Stimulated activated CD8-positive, alpha-beta memory T cell treated with anti-CD3 and anti-CD28 coated beads, Interleukin-4, amount 100 ng/mL, for 1 hour (primary cell): ENCODE measurements at places on chromosomes 2 and 18.

GRCh38 chr18:58605027-58606020 lies 23.6 kb downstream of the ALPK2 start:
- DNase-seq, result peak; percentile 16

DNA sequence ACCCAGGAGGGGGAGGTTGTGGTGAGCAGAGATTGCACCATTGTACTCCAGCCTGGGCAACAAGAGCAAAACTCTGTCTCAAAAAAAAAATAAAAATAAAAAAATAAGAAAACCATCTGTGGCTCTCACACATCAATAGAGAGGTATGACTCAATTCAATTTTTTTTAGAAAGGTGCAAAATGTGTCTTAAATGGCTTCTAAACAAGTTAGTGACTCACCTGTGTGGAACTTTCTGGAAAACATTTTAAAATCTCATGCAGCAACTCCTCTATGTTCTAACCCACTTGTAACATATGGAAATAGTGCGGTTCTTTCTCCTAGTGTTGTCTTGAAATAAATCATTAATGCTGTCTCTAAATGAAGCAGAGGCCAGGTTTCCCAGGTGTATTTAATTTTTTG lies 10.7 kb upstream of the SULT1C4 start:
- no peak for DNase-seq

DNA sequence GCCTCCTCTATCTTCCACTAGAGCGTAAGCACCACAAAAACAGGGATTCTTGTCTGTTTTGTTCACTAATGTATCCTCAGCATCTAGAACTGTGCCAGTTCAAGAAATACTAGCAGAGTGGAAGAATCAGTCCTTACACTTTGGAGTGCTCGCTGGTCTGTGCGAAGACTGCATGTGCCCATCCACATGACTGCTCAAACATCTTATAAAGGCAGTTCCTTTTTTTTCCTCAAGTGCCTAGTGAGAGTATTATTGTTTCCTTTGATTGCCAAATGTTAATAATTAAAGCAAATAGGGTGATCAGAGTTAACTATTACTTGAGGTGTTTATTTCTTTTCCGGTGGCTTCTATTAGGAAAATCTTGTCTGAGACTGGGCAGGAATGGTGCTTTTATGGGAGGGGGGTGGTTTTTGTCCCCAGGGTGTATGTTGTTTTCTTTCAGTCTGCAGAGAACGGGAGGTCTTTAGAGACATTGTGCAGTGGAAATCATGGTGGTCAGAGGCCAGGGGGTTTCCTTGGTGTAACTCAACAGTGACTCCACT lies 45.6 kb upstream of the ITGB6 start:
- DNase-seq, result no peak

DNA sequence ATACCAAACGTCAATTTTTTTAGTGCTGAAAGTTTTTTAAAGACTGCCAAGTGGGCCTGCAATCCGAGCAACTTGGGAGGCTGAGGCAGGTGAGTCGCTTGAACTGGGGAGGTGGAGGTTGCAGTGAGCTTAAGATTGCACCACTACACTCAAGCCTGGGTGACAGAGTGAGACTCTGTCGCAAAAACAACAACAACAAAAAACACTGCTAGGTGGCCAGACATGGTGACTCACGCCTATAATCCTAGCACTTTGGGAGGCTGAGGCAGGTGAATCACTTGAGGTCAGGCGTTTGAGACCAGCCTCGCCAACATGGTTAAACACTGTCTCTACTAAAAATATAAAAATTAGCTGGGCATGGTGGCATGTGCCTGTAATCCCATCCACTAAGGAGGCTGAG lies 202.8 kb upstream of the COPS8 start:
- DNase-seq, result no peak

DNA sequence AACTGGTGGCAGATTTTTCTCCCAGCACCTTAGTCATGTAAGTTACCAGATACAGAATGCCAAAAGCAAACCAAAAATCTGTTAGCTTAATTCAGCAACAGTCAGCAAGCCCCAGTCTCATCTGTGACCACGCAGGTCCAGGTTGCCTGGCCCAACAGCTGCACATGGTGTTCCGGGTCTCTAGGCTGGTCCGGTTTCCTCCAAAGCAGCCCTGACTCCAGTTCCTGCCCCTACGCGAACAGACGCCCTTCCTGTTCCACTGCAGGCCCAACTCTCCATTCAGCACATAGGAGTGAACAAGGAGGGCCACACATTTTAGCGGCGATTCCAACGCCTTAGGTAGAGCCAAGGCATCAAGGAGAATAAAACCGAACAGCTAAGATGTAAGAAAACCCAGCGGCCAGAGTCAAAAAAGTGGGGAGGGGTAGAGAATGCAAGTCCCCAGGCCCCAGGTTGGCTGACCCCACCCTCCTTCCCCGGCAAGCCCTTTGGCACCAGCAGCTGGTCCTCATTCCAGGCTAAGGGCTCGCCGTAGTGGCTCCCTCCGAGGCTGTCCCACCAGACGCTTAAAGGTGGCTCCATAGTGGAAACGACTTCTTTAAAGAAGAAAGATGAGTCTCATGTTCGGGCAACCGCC lies 1.5 kb downstream of the STK25 start:
- no peak for DNase-seq

- DNase-seq, result no peak
Observed at GRCh38 chr2:172215172-172215935, 112.7 kb upstream of the DLX2 start.

DNA sequence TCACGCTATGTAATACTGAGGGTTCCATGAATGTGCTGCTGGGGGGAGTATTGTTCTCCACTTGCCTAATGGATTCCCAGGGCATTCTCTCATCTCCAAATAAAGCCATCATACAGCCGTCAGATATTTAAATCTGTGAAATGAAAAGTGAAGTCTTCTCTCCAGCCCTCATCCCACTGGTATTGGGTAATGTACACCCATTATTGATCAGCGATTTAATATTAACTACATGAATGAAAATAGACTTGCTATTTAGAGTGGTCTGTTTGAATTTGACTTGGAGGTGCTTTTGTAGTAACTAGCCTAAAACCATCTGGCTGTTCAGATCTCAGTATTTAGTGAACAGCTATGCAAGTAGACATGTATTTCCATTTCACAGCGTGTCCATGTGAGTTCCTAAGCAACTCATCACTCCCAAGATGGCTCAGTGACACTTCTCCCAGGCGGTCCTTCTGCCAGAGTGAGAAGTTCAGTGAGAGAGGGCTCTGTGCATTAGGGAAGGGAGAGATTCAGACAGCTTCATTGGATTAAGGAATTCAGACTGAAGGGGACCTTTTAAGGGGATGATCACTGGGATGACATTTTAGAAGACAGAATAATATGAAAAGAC lies 140.7 kb downstream of the WDSUB1 start:
- no peak for DNase-seq

DNA sequence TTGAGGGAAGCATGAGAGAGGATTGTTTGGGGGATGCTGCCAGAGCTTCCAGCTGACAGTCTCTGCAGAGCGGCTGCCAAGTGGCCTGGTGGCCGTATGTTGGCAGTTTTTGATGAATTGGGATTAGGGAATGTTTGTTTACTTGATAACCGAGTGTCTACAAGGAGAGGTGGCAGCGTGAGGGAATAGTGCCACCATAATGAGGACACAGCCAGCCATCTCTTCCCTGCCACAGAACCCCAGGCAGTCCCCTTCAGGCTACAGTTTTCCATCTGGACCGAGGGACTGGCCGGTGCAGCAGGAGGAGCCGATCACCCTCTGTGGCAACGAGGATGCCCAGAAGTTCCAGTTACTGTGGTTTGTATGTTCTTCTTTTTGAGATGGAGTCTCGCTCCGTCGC lies 55.2 kb downstream of the TRAPPC12 start:
- no peak for DNase-seq

GRCh38 chr2:136448432-136448831 lies 316.9 kb upstream of the THSD7B start:
- DNase-seq, result no peak

- DNase-seq, result no peak
Observed at GRCh38 chr2:120570001-120570400, 165.7 kb upstream of the GLI2 start.

DNA sequence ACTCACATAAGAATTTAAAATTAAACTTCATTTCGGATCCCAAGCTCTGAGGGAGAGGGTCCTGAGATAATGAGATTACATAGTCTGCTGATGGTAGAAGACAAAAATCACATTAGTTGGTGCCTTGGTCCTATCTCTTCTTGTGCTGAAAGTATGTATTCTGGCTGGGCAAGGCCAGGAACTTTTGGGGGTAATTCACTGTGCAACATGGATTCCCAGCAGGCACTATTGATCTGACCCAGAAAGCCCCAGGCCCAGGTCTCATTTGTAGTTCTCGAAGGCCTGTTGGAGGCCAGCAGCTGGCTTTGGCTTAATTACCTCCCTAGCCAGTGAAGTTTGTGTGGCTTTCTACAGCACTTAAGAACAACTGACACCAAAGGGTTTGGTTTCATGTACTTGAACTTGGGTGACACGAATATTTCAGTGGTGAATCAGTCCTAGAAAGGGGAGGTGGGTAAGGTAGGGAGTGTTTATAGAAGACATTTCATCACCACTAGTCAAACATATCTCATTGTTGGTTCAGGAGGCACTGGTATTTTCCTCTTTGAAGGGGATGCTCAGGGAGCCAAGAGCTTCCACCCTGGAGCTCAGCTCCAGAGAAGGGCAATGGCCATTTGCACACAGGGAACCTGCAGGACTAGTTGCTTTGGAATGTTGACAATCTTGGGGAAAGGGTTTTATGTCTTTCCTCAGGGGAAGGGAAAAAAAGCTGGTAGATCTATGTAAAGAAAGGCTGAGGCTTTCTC lies 217.8 kb downstream of the OSR1 start:
- DNase-seq, result no peak

DNA sequence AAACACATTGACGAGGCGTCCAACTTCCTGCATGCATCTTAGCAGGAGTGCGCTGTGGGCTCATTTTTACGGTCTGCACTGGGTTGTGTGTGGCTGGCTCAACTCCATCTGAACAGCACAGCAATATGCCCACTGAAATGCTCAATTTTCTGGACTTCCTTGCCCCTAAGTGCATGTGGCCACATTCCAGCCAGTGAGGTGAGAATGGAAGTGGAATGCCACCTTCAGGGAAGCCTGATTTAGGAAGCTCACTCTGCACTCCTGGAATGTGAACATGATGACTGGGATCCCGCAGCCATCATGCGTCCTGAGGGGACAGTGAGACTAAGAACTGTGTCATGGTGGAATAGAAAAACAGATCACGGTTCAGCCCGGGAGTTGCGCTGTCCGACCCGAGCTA lies 76.2 kb downstream of the PSMG2 start:
- no peak for DNase-seq

GRCh38 chr18:67143028-67143427 lies 373.5 kb downstream of the DSEL start:
- no peak for DNase-seq

DNA sequence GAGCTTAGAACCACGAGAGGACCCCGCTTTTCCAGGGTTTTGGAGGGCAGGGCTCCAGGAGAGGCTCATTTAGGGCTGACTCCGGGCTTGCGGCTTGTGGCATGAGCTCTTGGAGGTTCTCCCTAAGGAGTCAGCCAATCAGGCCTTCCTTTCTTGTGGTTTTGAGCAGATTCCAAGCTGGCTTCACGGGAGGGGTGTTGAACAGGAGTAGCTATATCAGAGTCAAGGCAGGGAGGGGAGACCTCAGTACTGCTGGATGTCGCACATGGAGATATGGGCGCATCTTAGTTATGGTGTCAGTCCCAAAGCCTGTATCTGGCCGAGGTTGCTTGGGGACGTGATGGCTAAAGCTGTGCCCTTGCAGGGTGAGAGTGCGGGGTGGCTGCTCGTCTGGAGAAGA lies 98.6 kb downstream of the AGAP1 start:
- DNase-seq, result no peak

DNA sequence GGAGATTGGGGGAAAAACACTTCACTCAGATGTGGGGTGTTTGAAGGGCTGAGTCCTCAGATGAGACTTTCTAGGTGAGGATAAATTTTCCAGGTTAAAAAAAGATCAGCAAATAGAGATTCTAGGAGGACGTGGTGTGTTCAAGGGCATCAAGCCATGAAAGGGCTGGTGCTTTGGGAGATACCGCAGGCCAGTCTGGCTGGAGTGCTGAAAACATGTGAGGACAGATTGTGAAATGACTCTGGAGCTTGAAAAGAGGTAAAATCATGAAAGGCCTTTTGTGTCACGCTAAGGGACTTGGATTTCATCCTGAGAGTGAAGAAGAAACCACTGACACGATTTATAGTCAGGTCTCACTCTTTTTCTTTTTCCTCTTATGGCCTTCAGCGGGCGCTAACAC lies 320.5 kb downstream of the DPP10 start:
- DNase-seq, result no peak

GRCh38 chr2:105573910-105574655 lies 170.6 kb upstream of the NCK2 start:
- no peak for DNase-seq

- peak; percentile 53 for DNase-seq
Observed at GRCh38 chr2:169109502-169110409, 40.4 kb downstream of the DHRS9 start.

- DNase-seq, result no peak
Observed at GRCh38 chr2:241575624-241576292, 17.2 kb downstream of the BOK start.

DNA sequence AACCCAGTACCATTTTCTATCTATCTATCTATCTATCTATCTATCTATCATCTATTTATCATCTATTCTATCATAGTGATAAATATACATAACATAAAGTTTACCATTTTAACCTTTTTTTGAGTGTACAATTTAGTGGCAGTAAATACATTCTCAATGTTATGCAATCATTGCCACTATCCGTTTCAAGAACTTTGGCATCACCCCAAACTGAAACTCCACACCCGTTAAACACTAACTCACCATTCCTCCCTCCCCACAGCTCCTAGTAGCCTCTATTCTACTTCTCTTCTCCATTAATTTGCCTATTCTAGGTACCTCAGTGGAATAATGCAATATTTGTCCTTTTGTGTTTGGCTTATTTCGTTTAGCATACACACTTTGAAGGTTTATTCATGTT lies 82.5 kb upstream of the KCNE4 start:
- DNase-seq, result no peak

- no peak for DNase-seq
Observed at GRCh38 chr2:214076527-214076926, 334.3 kb upstream of the VWC2L start.

- DNase-seq, result no peak
Observed at GRCh38 chr2:72981536-72981935, 64.2 kb downstream of the EMX1 start.

DNA sequence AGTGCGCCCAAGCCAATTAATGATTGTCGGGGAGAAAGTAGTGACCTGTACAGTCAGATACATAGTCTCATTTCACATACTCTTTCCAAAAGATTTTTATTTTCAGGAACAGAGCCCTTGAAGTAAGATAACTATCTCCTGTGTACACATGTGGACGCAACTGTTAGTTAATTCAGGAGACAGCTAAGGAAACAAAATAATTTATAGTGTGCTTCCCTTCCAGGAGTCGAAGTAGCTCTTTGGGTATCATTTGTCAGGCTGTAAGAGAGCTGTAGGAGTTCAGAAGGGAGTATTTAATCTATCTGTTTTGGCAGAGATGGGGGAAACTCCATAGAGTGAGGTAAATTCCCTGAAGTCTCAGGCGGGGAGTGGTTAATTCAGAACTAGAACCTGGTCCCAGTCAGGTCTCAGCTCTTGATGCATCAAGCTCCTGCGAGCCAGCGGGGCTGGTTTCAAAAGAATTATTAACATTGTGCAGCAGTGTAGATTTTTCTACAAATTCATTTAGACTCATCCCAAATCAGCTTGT lies 63.0 kb downstream of the MAPK4 start:
- no peak for DNase-seq
